ENCODE measurements at places on chromosomes 6 and 20. TPM values are rescaled to one million over a fixed set of nuclear protein-coding genes. Genes with fewer than 3 reads are reported as not detected.

- no peak for DNase-seq
- H3K27ac ChIP-seq = no peak overlapping the region
- H3K4me3 ChIP-seq = no peak overlapping the region
- no peaks in the 10 kb centered on the region for H3K27me3 ChIP-seq
- H3K4me1 ChIP-seq = peaks cover 36% of the 10 kb centered on the region
These were observed 105.9 kb upstream of the CARMIL1 start for GRCh38 chr6:25173246-25173645.

GRCh38 chr6:113299531-113299930 lies 557.6 kb upstream of the MARCKS start:
- DNase-seq = no peak
- no peaks in the 10 kb centered on the region for H3K4me1 ChIP-seq
- H3K4me3 ChIP-seq = no peak overlapping the region
- H3K27ac ChIP-seq = no peak overlapping the region
- no peaks in the 10 kb centered on the region for H3K27me3 ChIP-seq

GRCh38 chr6:145569140-145569539 lies 166.2 kb downstream of the EPM2A start:
- peaks cover 8% of the 10 kb centered on the region for H3K4me1 ChIP-seq
- H3K4me3 ChIP-seq = no peak overlapping the region
- no peak for DNase-seq
- H3K27ac ChIP-seq = no peak overlapping the region

DNA sequence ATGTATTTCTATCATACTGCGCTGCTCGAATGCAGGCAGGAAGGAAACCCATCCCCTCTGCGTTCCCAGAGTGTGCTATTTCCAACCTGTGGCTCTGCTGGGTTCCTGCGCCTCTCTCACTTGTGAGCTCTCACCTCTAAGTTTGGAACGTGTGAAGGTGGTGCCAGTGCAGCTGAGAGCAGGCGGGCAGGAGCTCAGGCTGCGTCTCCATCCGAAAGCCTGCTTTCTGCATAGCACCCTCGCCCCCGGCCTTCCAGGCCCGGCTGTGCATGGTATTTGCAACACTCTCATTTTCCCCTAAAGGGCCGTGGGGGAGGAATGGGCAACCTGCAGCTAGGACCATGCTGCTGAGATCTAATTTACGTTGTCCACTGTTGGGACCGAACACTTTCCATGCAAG lies 288.0 kb upstream of the TSHZ2 start:
- DNase-seq = no peak
- no peak overlapping the region for H3K4me3 ChIP-seq
- no peak overlapping the region for H3K27ac ChIP-seq
- no peaks in the 10 kb centered on the region for H3K36me3 ChIP-seq
- H3K27me3 ChIP-seq = no peaks in the 10 kb centered on the region
- H3K4me1 ChIP-seq = no peaks in the 10 kb centered on the region

The EFCAB8 gene
- total RNA-seq = 0.49 TPM

DNA sequence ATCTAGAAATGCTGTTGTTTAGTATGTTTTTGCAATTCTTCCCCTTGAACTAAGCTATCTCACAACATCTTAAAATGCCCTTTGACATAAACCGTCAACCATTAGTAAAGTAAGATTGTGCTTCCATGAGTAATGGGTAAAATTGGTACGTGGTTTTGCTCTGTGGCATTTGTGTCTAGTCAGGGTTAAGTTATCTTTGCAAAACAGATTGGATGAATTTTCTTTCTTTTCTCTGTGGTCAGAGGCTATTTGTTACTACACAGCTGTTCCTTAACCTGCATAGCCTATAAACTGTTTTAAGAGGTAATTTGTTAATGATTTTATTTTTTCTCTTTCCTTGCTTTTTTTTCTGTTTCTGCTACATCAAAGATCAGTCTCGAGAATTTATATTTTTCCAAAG lies 75.4 kb downstream of the RPP40 start:
- DNase-seq = no peak
- no peak overlapping the region for H3K27ac ChIP-seq

DNA sequence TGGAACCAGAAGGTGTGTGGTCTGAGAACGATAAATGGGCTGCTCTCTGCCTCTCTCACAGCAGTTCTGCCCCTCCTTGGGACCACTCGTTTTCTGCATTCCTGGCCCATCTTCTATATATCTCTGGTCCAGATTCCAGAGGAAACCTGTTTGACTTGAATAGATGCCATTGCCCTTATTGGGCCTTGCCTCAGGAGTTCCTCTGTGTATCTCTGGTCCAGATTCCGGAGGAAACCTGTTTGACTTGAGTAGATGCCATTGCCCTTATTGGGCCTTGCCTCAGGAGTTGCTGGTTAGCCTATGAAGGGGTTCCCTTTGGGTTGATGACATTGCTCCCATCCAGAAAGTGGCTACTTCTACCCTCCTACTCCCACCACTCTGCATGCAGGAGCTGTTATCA lies 189.4 kb downstream of the SLC16A10 start:
- no peaks in the 10 kb centered on the region for H3K4me1 ChIP-seq
- peaks cover 28% of the 10 kb centered on the region for H3K36me3 ChIP-seq
- no peak overlapping the region for H3K27ac ChIP-seq
- H3K27me3 ChIP-seq = no peaks in the 10 kb centered on the region
- no peak for DNase-seq

DNA sequence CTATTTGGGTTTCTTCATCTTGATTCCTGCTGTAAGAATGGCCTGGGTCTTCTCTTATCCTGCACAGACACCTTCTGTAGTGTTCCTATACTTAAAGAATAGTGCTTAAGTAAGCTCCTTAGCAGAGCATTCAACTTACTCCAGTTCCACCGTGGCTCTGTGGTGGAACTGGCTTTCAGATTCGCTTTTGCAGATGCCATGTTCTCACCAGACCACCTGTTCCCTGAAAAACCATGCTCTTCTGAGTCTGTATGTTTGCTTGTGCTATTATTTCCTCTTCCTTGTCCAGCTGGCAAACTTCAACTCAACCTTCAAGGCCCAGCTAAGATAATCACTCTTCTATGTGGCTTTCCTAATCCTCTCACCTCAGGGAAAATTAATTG lies 4.9 kb downstream of the ELMO2 start:
- H3K36me3 ChIP-seq = no peaks in the 10 kb centered on the region
- H3K4me1 ChIP-seq = no peaks in the 10 kb centered on the region
- no peak for DNase-seq
- H3K4me3 ChIP-seq = no peak overlapping the region
- peak overlapping the region; percentile 70 for H3K27ac ChIP-seq

The RAMACL gene
- total RNA-seq = 0.66 TPM

The HTR1E gene
- not detected for total RNA-seq

DNA sequence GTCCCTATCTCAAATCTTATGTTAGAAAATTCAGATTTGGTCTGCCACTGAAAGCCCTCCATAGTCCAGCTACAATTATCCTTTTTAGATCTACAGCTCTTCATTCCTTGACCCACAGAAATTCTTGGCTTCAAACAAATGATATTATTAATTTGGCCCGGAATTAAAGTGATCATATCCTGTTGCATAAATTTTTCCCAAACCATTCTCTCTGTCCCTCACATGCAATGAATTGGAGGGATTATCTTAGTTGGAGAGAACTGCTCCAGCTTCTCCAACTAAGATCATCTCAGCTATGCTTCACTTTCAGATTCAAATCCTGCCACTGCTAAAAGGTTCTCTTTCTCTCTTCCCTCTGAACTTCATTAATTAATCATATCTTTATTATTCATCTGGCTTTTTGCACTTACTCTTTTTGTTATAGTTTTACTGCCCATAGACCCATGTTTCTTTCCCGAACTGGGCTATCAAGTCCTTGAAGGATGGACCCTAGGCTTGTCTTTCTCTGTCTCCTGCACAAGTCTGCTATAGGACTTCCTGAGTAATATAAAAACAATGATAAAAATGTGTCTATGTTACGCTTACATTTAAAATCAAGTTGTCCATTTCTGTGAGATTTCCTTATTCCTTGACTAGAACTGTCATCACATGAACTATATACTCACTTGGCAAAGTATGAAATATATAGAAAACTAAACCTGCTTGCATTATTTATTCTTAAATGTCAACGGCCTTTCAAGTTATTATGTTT lies 493.9 kb upstream of the MARCKS start:
- H3K36me3 ChIP-seq = no peaks in the 10 kb centered on the region
- no peaks in the 10 kb centered on the region for H3K4me1 ChIP-seq
- H3K27me3 ChIP-seq = no peaks in the 10 kb centered on the region

The RIPPLY2 gene
- total RNA-seq = not detected

DNA sequence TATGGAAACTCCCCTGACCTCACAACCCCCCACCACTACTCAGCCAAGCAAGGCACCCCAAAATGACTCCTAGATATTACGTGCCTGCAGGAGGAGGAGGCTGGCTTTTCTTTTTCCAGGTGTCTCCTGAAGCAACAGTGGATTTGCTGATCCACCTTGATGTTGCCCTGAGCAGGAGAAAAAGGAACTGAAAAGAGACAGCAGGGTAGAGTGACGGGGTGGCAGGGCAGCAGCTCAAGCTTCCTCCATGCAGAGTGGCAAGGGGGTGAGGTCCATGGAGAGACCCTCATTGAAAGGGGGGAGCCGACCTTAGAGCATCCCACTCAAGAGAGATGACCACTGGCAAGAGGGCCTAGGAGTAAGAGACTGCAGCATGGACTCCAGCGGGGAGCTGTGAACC lies 112.0 kb upstream of the SIRPA start:
- no peaks in the 10 kb centered on the region for H3K4me1 ChIP-seq
- H3K36me3 ChIP-seq = no peaks in the 10 kb centered on the region
- no peak overlapping the region for H3K27ac ChIP-seq
- H3K4me3 ChIP-seq = no peak overlapping the region
- peaks cover 6% of the 10 kb centered on the region for H3K27me3 ChIP-seq
- no peak for DNase-seq

GRCh38 chr20:37238935-37239451 lies 22.6 kb downstream of the GHRH start:
- H3K27me3 ChIP-seq = no peaks in the 10 kb centered on the region
- peak; percentile 21 for DNase-seq
- H3K4me1 ChIP-seq = peaks cover 16% of the 10 kb centered on the region
- no peak overlapping the region for H3K27ac ChIP-seq

DNA sequence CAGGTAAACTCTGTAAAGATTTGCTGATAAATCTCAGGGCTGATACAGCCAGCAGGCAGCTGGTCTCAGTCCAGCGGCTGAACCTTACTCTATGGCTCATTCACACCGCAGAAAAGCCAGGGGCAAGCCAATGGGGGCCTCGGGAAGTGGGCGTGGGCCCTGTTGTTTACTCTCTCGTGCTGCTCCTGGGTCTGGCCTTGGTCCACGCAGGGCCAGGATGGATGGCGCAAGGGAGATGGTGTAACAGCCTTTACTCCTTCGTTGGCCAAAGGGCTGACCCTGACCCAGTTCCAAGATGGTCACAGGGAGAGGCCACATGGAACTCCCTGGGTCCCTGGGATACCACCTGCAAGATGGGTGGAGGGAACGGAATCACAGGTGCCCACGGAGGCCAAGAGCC lies 16.2 kb downstream of the KCNK17 start:
- no peak overlapping the region for H3K4me3 ChIP-seq
- no peak overlapping the region for H3K27ac ChIP-seq
- no peaks in the 10 kb centered on the region for H3K27me3 ChIP-seq
- no peak for DNase-seq
- H3K36me3 ChIP-seq = no peaks in the 10 kb centered on the region

GRCh38 chr6:28960846-28961500 lies 37.2 kb upstream of the TRIM27 start:
- H3K4me1 ChIP-seq = no peaks in the 10 kb centered on the region
- H3K36me3 ChIP-seq = no peaks in the 10 kb centered on the region
- no peak for DNase-seq
- H3K4me3 ChIP-seq = no peak overlapping the region

DNA sequence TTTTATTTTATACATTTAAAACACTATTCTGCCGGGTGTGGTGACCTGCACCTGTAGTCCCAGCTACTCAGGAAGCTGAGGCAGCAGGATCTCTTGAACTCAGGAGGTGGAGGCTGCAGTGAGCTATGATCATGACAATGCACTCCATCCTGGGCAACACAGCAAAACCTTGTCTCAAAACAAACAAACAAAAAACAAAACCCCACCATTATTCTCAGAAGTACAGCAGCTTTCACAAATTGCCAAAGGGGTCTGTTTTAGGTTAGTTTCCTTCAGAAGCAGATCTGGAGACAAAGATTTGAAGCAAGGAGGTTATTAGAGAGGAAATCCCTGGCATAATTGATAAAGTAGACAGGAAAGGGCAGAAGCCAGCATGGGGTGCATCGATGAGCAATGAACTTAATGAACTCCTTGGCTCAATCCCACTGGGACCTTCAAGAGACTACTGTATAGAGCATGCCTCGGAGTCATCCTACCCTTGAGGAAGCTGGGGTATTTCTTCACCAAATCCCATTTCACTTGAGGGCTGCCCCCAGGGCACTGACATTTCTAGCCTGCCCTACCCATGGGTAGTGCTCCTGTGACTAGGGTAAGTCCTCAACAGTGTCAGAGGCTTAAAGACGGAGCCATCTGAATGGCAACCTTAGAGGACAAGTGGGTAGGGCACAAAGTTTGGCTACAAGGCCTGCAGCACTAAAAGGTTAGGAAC lies 43.2 kb upstream of the DDR1 start:
- no peak overlapping the region for H3K27ac ChIP-seq
- no peak for DNase-seq
- no peaks in the 10 kb centered on the region for H3K36me3 ChIP-seq

The OR12D3 gene
- total RNA-seq = not detected

DNA sequence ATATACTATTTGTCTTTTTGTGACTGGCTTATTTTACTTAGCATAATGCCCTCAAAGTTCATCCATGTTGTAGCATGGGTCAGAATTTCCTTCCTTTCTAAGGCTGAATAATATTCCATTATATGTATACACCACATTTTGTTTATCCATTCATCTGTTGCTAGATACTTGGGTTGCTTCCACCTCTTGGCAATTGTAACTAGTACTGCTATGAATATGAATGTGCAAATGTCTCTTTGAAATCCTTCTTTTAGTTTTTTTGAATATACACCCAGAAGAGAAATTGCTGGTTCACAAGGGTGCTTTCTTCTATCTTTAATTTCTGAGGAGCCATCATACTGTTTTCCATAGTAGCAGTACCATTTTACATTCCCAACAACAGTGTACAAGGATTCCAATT lies 21.3 kb upstream of the MAP7 start:
- no peak overlapping the region for H3K27ac ChIP-seq
- H3K4me1 ChIP-seq = no peaks in the 10 kb centered on the region
- DNase-seq = no peak
- H3K4me3 ChIP-seq = no peak overlapping the region

GRCh38 chr20:53934421-53935343 lies 135.7 kb downstream of the BCAS1 start:
- H3K27me3 ChIP-seq = no peaks in the 10 kb centered on the region
- H3K36me3 ChIP-seq = no peaks in the 10 kb centered on the region
- H3K27ac ChIP-seq = peak overlapping the region; percentile 59
- H3K4me3 ChIP-seq = no peak overlapping the region
- H3K4me1 ChIP-seq = peaks cover 7% of the 10 kb centered on the region

DNA sequence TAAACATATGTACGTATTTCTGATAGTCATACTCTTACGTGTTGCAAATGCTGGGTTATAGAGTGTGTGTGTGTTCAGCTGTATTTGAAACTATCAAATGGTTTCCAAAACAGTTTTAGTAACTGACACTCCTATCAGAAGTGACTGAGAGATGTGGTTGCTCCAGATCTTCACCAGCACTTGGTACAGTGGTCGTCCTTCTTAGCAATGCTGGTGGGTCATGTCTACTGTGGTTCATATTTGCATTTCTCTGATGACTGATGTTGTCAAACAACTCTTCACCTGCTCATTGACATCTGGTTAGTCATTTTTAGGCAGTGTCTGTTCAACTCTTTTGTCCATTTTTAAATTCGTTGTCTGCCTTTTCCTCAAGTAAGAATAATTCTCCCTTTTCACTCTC lies 259.3 kb downstream of the KIF16B start:
- no peaks in the 10 kb centered on the region for H3K36me3 ChIP-seq
- H3K27me3 ChIP-seq = no peaks in the 10 kb centered on the region
- no peak overlapping the region for H3K27ac ChIP-seq
- no peak overlapping the region for H3K4me3 ChIP-seq
